NCI-H1105 (cell line): ENCODE measurements at places on chromosomes 6 and 20.

DNA sequence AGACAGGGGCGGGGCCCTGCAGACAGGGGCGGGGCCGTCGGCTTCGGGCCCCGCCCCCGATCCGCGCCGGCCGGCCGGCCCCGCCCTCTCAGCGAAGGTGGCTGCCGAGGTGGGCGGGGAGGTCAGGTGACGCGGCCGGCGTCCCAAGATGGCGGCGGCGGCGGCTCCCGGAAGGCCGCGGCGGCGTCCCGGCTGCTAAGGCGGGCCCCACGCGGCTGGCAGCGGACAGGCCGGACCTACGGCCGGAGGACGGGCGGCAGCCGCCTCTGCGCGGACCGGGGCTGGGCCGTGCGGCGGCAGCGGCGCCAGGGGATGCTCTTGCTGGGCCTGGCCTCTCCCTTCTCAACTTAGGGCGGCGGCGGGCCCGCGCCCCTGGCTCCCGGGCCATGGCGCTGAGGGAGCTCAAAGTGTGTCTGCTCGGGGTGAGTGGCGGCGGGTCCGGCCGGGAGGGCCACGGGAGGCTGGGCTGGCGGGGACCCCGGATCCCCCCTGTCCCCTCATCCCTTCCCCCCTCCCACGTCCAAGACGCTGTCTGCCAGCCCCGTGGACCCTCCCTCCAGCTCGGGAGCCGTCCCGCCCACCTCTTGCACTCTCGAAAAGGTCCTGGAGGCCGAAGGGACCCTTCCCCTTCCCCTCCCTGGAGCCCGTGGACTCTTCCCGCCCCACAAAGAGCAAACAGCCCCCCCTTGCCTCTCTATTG is at the start of gene RAB22A:
Gene RAB22A (plus strand): TSS at position 125 of the 700 bp plus-strand sequence. CDS start 262 bp downstream, at position 387.
- peak; percentile 61 for DNase-seq

GRCh38 chr6:130026859-130027258 is 8.5 kb downstream of the L3MBTL3 start:
- no peak for DNase-seq

GRCh38 chr20:22797103-22797502 is 212.7 kb upstream of the FOXA2 start:
- DNase-seq, result no peak

GRCh38 chr6:62042429-62042828 is 243.6 kb downstream of the KHDRBS2 start:
- no peak for DNase-seq

DNA sequence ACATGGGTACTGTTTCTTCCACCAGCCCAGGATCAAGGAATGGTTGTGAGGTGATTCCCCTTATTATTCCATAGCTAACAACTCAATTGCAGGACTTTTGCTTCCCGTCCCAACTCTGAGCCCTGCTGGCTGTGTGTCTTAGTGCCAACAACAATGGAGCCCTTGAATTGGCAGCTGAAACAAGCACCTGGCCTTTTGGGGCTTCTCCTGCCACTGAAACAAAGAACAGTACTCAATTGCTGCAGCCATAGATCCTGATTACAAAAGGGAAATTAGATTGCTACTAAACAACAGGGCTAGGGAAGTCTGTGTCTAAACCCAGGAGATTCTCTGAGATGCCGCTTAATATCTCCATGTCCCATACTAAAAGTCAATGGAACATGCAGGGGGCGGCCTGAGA is 61.3 kb upstream of the CARMIL1 start:
- peak; percentile 47 for DNase-seq

DNA sequence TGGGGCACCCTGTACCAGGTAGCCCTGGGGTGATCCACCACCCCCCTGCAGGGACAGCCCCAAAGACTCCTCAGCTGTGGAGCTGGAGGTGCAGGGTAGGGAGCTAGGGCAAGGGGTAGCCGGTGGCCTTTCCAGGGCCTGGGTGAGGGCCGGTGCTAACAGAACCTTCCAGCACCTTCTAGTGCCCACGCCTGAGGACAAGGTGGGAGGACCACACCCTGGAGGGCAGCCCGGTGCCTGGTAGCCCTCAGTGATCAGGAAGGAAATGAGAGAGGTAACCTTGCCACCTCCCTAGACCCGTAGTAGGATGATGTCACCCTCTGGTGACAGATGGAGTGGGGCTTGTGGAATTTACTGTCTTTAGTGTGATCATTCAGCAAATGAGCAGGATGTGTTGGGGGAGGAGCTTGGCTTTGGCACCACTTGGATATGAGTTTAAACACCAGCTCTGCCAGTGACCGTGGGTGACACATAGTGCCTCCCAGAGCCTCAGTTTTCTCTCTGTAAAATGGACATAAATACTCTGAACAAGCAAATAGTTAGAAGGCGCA is 187.7 kb downstream of the NFATC2 start:
- no peak for DNase-seq

DNA sequence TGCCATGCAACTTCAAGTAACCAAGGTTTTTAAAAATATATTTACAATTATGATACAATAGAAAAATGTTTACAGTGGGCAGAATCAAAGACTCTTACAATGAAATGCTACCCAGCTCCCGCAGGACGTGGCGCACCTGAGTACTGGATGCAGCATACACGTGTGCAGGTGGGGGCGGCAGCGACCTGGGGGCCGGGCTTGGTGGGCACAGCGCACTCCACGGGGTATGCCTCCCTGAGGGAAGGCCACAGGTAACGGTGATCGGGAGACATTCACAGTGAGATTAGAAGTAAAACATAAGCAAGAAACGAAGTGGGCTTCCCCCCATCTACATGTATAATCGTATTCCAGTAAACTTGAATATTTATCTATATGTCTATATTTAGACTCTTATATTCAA is 54.2 kb downstream of the WDR27 start:
- DNase-seq, result no peak

- no peak for DNase-seq
Observed at GRCh38 chr6:138026342-138026741, 80.9 kb downstream of the PERP start.

DNA sequence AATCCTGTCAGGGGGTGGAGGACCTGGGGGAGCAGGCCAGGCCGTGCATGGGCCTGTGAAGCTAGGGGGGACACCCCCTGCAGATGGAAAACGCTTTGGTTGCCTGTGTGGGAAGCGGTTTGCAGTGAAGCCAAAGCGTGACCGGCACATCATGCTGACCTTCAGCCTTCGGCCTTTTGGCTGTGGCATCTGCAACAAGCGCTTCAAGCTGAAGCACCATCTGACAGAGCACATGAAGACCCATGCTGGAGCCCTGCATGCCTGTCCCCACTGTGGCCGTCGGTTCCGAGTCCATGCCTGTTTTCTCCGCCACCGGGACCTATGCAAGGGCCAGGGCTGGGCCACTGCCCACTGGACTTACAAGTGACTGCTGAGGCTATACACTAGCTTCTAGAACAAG is 1.8 kb downstream of the ZBTB9 start:
- DNase-seq, result no peak

- DNase-seq, result no peak
Observed at GRCh38 chr6:148336901-148337300, 5.7 kb upstream of the SASH1 start.

DNA sequence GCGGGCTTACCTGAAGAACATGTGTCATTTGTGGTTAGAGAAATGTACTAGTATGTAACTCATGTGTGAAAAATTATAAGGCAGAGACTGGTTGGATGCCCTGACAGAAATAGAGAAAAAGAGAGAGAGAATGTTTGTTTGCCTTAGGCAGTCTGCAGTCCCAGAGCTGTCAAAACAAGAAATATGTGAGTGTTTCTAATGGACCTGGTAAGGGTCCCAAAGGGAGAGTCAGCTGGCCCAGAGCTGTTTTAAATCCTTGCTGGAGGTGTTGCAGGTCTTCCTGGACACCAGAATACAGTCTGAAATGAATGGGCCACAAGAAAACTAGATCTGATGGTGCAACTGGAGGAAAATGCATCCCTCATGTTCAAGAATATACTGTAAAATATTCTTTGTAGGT is 158.3 kb upstream of the OGFRL1 start:
- no peak for DNase-seq

DNA sequence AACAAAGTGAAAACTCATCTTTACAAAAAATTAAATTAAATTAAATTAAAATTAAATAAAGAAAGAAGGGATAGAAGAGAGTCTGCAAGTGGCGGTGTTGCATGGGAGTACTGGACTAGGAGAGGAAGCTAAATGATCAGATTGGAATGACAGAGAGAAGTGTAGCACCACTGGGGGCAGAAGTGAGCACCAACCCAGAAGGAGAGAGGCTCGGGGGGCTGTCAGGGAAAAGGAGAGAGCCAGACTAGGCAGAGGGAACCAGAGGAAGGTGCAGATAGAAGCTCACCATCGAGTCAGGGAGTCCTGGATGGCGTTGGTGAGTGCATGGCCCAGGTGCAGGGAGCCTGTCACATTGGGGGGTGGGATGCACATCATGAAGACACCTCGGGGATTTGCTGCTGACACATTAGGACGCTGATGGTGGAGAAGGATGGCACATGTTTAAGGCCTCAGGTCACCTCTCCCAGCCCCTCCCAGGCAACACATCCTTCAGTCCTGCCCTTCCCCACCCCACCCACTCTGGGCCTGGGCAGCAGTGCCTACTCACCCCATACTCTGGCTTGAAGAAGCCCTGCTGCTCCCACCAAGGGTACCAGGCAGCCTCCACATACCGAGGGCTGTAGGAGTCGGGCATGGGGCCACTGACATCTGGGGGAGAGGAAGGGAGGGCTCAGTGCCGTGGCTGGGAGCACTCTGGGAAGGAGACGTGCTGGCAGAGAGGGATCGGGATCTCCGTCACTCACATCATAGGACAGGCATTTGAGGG is 4.0 kb downstream of the VARS1 start:
- no peak for DNase-seq

DNA sequence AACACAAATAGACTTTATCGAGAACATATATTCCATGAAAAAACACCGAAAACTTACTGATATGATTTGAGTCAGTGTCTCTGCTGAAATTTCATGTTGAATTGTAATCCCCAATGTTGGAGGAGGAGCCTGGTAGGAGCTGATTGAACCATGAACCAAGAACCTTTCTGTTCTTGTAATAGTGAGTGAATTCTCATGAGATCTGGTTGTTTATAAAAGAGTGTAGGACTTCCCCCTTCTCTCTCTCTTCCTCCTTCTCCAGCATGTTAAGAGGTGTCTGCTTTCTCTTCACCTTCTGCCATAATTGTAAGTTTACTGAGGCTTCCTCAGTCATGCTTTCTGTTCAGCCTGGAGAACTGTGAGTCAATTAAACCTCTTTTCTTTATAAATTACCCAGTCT is 1289.3 kb upstream of the CITED2 start:
- no peak for DNase-seq

- DNase-seq, result no peak
Observed at GRCh38 chr6:3848380-3848779, 793 bp upstream of the FAM50B start.

- DNase-seq, result no peak
Observed at GRCh38 chr20:58989196-58989595, 8.1 kb downstream of the NELFCD start.

DNA sequence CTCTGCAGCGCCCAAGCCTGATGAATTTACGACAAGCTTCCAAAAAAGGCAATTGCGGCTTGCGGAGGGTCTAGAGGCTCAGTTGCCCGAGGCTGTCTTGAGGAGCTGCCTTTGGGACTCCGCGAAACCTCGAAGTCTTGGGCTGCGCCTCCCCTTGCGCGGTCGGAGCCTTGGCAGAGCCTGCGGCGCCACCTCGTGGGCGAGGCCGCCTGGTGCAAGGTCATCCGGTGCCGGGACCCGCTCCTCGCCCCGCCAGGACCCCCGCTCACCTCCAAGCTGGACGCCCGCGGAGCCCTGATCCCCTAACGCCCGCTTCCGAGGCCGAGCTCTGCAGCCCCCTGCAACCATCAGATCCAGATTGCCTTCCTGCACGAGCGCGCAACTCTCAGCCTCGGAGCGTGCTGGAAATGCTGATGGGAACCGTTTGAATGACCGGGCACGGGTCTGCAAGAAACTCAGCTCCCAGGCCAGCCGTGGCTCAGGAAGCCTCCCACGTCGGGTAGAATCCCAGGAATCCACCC is 14.9 kb upstream of the FAM210B start:
- no peak for DNase-seq

- no peak for DNase-seq
Observed at GRCh38 chr20:8601542-8601912, 467.4 kb upstream of the PLCB4 start.

GRCh38 chr6:25130518-25130917 is 148.7 kb upstream of the CARMIL1 start:
- DNase-seq, result no peak

- peak; percentile 5 for DNase-seq
Observed at GRCh38 chr6:54244430-54244829, 63.8 kb upstream of the TINAG start.

GRCh38 chr6:145502416-145502815 is 232.9 kb downstream of the EPM2A start:
- DNase-seq, result peak; percentile 55

GRCh38 chr6:15464211-15464725 is 198.6 kb downstream of the DTNBP1 start:
- no peak for DNase-seq

DNA sequence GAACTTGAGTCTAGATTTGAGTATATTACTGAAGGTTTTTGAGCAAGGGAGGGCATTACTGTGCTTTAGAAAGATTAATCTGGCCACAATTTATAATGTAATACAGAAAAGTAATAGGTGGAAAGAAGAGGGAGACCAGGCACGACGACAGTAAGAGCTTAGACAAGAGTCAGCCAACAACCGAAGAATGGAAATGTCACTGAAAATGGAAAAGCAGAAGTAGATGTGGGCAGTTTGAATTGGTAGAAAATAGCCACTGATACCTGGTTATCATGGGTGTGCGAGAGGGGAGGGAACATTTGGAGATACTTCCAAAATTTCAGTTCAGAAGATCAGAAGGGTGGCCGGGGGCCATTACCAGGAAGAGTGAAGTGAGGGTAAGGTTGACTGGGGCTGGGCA is 339.1 kb downstream of the UTRN start:
- DNase-seq, result no peak

GRCh38 chr6:121216928-121217327 is 117.4 kb downstream of the TBC1D32 start:
- no peak for DNase-seq

DNA sequence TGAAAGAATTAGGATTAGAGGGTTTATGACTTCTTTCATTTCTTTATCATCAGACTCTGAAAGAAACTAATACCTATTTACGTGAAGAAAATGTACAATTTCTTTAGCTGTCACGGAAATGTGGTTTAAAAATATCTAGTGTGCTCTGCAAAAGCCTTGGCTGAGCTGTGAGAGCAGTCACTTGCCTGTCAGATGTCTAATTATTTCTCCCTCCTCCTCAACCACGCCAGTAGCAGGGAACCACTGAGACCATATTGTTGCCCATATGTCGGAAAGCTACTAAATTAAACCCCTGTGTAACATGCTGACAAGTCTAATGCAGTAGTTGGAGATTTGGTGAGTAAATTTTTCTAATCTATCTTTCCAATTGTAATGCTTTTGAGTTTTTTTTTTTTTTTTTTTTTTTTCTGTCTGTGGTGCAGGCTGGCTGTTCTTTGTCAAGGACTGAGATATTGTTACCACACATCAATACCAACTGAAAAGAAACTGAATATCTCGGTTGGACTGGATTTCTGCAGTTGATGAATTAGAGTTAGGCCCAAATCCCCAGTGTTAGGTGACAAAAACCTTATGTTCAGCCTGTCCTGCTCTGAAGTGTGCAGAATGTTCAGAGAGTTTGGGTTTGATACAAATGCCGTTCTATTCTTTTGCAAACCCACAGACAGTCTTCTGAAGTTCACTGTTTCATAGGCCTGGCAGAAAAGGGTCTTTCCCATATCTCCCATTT is 302.9 kb upstream of the SYNCRIP start:
- DNase-seq, result no peak

- DNase-seq, result no peak
Observed at GRCh38 chr6:92339936-92340640, 1079.3 kb downstream of the EPHA7 start.

GRCh38 chr6:100918152-100918551 is 37.0 kb upstream of the ASCC3 start:
- no peak for DNase-seq
